Activated CD4-positive, CD25-positive, alpha-beta regulatory T cell treated with anti-CD3 and anti-CD28 coated beads, Interleukin-2, amount 50 U/mL, for 24 hours (primary cell): ENCODE measurements at places on chromosomes 7 and 10.

- ATAC-seq, result no peak
Observed at GRCh38 chr7:122748195-122748594, 45.5 kb upstream of the RNF148 start.

DNA sequence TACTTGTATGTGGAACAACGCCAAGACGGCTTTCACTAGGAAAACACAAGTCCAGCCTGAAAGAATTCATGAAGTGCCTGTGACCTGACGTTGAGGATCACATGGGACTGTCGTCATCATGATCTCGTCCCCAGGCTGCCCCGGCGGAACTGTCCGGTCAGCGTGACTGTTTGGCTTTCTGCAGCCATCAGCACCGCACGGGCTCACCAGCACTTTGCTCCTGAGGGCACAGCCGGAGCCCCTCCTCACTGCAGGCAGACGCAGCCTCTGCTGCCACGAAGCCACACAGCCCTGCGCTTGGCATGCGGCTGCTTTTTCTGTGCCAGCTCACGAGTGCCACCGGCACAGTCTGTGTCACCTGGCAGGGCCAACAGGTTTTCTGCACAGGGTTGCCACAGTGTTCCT is 9.4 kb upstream of the GET4 start:
- ATAC-seq, result no peak

DNA sequence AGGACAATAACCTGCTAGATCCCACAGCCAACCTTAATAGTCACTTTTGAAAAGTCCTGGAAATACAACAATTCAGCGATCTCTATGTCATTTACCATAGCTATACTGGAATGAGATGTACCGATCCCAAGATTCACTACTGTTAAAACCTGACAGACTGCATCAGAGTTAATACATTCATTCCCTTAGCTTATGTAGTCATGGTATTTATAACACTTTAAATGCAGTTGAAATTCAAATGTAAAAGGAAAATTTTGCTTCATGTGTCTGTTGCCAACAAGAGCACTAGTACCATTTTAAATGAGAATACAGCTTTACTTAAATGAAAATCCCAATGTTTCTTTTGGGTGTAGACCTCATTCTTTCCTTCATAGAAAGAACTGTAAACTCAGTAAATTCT is 11.1 kb upstream of the GGCT start:
- no peak for ATAC-seq

- ATAC-seq, result no peak
Observed at GRCh38 chr10:45454262-45454661, 80.2 kb downstream of the ALOX5 start.

DNA sequence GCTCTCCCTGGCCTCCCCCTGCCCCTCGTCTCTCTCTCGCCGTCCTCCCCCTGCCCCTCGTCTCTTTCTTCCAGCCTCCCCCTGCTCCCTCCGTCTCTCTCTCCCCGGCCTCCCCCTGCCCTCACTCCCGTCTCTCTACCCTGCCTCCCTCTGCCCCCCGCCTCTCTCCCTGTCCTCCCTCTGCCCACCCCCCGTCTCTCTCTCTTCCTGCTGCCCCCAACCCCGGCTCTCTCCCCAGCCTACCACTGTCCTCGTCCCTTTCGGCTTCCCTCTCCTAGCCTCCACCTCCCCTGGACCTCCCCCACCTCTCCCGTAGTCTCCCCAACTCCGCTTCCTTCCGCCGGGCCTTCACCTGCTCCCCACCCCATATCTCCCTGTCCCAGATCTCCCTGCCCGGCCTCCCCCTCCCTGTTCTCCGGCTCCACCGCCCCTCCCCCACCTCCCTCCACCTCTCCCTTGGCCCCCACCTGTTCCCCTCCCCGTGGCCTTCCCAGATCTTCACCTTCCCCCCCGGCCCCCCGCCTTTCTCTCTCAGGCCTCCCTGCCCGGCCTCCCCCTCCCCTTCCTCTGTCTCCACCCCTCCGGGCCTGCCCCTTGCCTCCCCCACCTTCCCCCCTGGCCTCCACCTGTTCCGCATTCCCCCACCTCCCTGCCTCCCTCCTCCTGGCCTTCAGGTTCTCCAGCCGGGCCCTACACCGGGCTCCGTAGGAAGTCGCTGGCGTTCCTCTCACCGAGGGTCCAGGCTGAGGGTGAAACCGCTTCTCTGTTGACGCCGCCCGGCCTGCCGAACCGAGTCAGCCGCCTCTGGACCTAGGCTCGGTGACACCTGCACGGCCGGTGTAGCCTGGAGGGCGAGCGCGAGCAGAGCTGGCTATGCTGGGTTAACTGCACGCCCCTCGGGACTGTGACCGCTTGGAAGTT is 1.2 kb downstream of the GET4 start:
- ATAC-seq, result no peak

GRCh38 chr7:51010534-51010933 is 227.8 kb upstream of the GRB10 start:
- ATAC-seq, result no peak

GRCh38 chr10:88066876-88067275 is 203.5 kb downstream of the PTEN start:
- ATAC-seq, result peak; percentile 18

GRCh38 chr10:130960531-130960930 is 351.0 kb downstream of the TCERG1L start:
- ATAC-seq, result no peak

DNA sequence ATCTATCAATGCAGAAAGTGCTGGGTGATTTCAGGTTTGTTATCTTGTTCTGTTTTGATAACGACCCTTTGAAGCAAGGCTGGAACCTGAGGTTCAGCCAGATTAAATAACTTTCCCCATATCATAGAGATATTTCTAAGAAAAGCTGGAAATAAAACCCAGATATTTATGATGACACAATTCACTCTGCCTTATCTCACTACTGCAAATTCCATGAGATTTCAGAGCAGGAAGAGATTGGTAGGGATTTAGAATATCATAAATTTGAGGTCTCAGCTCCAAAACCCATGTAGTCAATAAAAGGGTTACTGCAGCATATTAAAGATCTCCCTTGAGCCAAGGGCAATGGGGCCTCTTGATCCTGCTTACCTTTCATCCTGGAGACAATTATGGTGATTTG is 692.5 kb upstream of the IGFBP3 start:
- no peak for ATAC-seq

- no peak for ATAC-seq
Observed at GRCh38 chr7:136956671-136957070, 88.2 kb downstream of the CHRM2 start.

- no peak for ATAC-seq
Observed at GRCh38 chr7:129886818-129887186, 66.0 kb downstream of the UBE2H start.

GRCh38 chr7:137839903-137840779 is 6.6 kb downstream of the DGKI start:
- no peak for ATAC-seq

GRCh38 chr7:28155964-28156363 is 24.6 kb downstream of the JAZF1 start:
- no peak for ATAC-seq

DNA sequence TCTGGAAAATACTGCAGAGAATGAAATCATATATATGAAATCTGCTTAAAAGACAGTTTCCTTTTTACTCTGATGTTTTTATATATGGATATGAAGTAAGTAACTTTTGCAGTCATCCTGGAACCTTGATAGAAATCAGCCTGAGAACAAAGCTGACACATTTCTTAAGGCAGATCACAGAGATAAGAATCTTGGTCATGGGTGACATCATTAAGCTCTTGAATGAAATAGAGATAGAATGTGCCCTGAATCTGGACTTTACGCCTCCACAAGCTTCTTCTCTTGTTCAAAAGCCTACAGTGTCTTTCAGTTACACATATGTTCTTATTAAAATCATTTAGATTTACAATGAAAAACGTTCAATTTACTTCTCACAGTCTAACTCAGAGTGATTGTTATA is 319.1 kb upstream of the CNTNAP2 start:
- ATAC-seq, result no peak

DNA sequence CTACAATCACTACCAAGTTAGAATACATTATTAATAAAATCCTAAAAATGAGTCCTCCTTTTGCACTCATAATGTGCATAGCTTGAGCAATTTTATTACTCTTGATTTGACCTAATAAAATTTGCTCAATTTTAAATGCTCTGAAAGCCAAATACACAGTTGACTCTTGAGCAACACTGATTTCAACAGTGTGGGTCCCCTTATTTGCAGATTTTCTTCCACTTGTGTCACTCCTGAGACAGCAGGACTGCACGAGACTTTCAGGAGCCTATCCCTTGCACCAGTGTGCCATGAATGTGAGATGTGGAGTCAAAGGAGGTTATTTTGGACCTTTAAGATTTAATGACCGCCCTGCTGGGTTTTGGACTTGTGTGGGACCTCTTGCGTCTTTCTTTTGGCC is 23.2 kb downstream of the RNF216 start:
- no peak for ATAC-seq

GRCh38 chr10:653991-654646 is 35.3 kb downstream of the DIP2C start:
- no peak for ATAC-seq

DNA sequence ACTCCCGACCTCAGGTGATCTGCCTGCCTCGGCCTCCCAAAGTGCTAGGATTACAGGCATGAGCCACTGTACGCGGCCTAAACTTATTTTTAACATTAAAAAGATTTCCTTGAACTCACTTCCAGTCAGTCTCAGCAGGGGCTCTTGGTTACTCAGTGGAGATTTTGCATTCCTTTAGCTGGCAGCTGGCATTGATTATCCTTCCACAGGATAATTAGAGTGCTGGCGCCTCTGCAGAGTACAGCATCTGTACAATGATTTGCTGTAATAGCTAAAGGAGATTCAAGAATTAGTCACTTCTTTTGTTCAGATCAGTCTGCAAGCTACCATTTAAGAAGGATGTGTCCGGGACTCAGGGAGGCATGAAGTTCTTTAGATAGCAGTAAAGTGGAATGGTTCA is 125.0 kb upstream of the NPY start:
- no peak for ATAC-seq

- no peak for ATAC-seq
Observed at GRCh38 chr7:158112571-158113320, 474.9 kb downstream of the PTPRN2 start.

GRCh38 chr10:77104459-77104980 is 533.1 kb downstream of the KCNMA1 start:
- no peak for ATAC-seq

- no peak for ATAC-seq
Observed at GRCh38 chr7:22486597-22486996, 13.4 kb downstream of the STEAP1B start.

DNA sequence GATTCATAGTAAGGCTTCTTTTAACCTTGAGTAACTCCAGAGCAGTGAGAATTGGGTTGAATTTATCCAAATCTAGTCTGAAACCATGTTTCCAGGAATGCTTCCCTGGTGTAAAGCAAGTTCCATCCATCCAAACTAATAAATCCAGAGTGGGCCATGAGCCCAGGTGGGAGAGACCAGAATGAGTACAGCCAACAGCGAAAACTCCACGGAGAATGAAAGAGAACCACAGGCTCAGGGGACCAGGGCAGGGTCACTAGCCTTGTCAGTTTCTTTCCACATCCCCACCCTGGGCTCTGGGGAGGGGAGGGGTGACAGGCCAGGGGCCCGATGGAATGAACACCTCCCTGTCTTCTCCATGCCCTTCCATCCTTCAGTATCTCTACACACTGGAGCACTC is 180.1 kb downstream of the NEURL1 start:
- no peak for ATAC-seq

DNA sequence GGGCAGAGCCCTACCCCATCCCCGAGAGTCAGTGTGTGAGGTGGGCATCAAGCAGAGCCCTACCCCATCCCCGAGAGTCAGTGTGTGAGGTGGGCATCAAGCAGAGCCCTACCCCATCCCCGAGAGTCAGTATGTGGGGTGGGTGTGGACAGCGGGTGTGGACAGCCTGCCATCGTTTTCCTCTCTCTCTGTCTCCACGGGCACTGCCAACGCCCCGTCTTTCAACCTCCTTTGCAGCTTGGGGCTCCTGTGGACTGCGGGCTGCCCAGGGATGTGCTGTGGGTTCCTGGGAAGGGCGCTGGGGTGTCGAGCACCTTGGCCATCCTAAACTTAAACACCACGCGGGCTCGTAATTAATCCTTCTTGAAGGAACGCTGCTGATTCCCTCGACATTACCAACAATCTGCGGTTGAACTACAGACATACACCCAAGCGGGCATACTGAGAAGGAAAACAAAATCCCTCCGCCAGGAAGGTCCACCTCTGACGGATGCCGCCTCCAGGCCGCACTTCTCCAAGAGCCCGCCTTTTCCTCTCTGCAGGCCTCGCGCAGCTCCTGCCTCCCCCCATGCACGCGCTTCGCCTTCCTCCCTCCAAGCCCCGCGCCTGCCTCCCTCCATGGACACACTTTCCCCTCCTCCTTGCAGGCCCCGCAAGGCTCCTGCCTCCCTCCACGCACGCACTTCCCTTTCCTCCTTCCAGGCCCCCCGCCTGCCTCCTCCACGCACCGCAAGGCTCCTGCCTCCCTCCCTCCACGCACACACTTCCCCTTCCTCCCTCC is 65.1 kb downstream of the ADARB2 start:
- ATAC-seq, result no peak

DNA sequence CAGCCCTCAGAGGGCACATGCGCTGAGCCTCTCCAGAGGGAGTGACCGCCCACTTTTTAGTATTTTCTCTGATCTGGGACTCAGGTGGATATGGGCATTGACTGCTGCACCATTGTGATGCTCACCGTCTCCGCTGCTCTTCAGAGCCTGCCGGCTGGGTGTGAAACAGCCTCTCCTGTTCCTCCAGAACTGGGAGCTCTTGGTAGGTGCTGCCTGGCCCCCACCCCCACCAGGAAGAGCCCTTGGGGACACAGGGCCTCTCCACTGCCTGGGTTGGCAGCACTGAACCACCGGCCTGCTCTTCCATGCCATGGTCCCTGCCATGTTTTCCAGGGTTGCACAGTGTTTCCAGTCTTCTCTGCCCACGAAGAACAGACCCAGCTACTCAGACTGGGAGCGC is 36.3 kb downstream of the ARHGAP22 start:
- no peak for ATAC-seq

DNA sequence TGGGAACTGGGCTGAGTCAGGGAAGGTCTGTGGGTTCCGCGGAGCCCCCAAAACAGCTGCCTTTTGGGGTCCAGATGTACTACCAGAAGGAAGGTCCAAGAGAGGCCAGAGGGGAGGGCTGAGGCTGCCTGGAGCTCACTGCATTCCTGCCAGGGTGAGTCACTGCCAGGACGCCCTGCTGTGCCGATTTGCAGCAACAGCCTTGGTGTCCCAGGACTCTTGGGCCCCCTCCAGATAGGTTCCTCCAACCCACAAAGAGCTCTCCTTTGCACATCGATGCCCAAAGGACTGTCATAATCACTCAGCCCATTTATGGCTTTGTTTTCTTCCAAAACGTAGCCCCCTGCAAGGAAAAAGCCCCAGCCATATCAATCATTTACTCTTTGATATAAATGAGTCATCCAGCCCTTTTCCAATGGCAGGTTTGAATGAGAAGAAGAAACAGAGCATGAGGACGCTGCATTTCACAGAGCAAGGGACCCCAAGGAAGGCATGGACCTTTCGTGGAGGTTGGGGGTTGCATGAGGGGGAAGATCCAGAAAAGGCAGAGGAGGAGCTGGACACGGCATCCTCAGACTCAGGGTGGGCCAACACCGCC is 32.2 kb upstream of the COL13A1 start:
- ATAC-seq, result no peak
